ENCODE measurements at places on chromosomes 5 and 9. TPM values are rescaled to one million over a fixed set of nuclear protein-coding genes. Genes with fewer than 3 reads are reported as not detected.

GRCh38 chr5:56142614-56143372 is 90.3 kb downstream of the ANKRD55 start:
- no peak overlapping the region for H3K27ac ChIP-seq
- H3K4me1 ChIP-seq, result no peaks in the 10 kb centered on the region
- DNase-seq, result no peak
- no peaks in the 10 kb centered on the region for H3K36me3 ChIP-seq
- no peak overlapping the region for H3K4me3 ChIP-seq

DNA sequence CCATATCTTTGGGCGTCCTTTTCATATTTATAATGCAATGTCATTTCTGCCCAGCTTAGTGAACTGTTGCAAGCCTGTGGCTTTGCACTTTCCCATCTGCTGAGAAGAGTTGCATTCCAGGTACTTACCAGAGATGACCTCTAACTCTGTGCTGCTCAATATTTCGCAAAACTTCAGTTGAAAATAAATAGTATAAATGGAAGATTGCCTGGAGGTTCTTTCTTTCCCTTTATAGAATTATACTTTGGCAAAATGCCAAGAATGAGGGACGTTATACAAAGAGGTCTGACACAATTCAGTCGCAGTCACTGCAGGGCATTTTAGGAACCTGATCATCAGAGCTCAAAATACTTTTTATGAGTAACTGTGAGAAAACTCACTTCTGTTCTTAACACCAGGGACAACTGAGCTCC is 18.9 kb upstream of the VLDLR start:
- no peaks in the 10 kb centered on the region for H3K4me1 ChIP-seq
- no peak for DNase-seq
- no peaks in the 10 kb centered on the region for H3K36me3 ChIP-seq
- no peak overlapping the region for H3K27ac ChIP-seq
- no peak overlapping the region for H3K4me3 ChIP-seq

- peaks cover 5% of the 10 kb centered on the region for H3K27me3 ChIP-seq
- DNase-seq, result no peak
- no peaks in the 10 kb centered on the region for H3K36me3 ChIP-seq
- H3K4me1 ChIP-seq, result no peaks in the 10 kb centered on the region
These were observed 13.4 kb downstream of the MAST4 start for GRCh38 chr5:66609615-66610014.

DNA sequence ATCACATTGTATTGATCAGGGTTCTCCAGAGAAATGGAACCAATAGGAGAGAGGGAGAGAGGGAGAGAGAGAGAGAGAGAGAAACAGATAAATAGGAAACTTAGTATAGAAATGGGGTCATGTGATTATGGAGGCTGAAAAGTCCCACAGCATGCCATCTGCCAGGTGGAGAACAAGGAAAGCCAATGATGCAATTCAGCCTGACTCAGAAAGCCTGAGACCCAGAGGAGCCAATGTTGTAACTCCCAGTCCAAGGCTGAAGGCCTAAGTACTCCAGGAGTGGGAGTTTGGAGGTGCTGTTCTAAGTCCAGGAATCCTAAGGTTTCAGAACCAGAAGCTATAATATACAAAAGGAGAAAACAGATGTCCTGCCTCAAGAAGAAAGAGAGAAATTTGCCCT is 48.4 kb upstream of the ISOC1 start:
- DNase-seq, result no peak
- no peaks in the 10 kb centered on the region for H3K4me1 ChIP-seq

DNA sequence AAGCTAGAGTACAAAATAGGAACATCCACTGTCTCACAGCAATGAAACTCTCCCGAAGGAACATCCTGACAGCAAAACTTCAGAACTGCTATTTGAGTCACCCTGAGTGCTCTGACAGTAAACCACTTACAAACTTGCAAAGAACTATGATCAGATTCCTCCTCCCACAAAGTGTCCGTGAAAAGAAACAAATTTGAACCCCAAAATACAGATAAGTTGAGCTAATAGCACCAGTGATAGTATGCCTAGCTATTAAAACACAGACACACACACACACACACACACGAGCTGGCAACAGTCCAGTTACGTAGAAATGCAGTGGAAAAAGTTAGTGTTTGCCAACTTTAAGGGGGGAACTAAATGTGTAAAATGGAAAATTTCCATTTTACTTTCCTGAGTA is 3.1 kb upstream of the GLIS3 start:
- DNase-seq, result no peak
- no peaks in the 10 kb centered on the region for H3K4me1 ChIP-seq
- no peaks in the 10 kb centered on the region for H3K27me3 ChIP-seq
- H3K36me3 ChIP-seq, result no peaks in the 10 kb centered on the region

DNA sequence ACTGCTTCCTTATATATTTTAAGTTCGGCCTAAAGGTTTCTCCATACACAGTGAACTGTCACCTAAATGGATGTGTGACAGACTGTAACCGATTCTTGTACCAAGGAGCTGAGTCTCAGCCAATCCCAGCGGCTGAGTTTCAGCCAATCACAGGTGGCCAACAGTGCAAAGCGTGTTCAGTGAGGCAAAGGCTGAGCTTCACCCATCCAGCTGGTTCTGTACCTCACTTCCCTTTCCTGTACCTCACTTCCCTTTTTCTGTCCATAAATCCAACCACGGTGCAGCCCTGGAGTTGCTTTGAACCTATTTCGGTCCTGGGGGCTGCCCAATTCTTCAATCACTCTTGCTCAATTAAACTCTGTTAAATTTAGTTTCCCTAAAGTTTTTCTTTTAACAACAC is 15.7 kb upstream of the TBC1D9B start:
- DNase-seq, result no peak
- no peaks in the 10 kb centered on the region for H3K27me3 ChIP-seq
- H3K27ac ChIP-seq, result no peak overlapping the region
- H3K4me3 ChIP-seq, result no peak overlapping the region
- H3K4me1 ChIP-seq, result no peaks in the 10 kb centered on the region
- H3K36me3 ChIP-seq, result no peaks in the 10 kb centered on the region

DNA sequence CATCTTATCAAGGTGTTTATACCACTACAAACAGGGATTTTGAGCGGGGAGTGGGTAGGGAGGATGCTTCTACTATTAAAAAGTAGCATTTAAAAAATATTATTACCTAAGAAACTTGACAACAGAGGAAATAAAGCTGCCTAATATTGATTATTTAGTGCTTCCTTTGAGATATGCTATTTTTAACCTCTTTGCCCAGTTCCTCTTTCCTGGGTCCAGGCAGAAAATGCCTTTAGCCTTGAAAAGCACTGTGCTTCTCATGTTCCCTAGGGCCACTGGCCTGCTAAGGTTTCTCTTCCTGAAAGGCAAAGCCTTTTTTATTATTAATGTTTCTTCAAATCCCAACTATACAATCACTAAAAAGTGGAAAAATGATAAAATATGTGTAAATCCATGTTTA is 217.2 kb upstream of the HAPLN1 start:
- no peaks in the 10 kb centered on the region for H3K4me1 ChIP-seq
- no peak overlapping the region for H3K27ac ChIP-seq
- H3K4me3 ChIP-seq, result no peak overlapping the region
- H3K36me3 ChIP-seq, result no peaks in the 10 kb centered on the region
- DNase-seq, result no peak

PRUNE2 gene
- 0.18 TPM for total RNA-seq

DNA sequence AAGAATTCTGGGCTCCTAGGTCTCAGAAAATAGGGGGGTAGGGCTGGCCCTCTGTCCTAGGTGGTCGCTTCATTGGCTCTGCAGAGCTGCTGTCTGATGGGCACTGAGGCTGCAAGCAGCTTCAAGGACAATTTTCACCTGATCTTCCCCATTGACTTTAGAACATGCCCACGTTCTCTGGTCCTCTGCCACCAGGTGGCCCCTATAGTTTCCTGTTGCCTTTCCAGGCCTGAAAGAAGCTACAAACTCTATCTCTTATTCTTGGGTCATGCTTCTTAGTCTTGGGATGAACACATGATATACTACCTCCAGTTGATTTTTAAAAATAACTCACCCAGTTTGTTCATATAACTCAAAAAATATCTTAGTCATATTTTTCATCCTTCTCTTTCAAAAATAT is 26.3 kb downstream of the SPZ1 start:
- H3K4me1 ChIP-seq, result no peaks in the 10 kb centered on the region
- H3K27me3 ChIP-seq, result no peaks in the 10 kb centered on the region
- H3K27ac ChIP-seq, result no peak overlapping the region
- no peaks in the 10 kb centered on the region for H3K36me3 ChIP-seq

NIPAL4 gene
- total RNA-seq, result not detected

GRCh38 chr9:70954126-70954525 is 167.3 kb downstream of the TRPM3 start:
- H3K4me3 ChIP-seq, result no peak overlapping the region
- no peaks in the 10 kb centered on the region for H3K27me3 ChIP-seq
- no peak overlapping the region for H3K27ac ChIP-seq
- H3K4me1 ChIP-seq, result no peaks in the 10 kb centered on the region
- H3K36me3 ChIP-seq, result no peaks in the 10 kb centered on the region
- no peak for DNase-seq

OR5C1 gene
- total RNA-seq, result not detected

- H3K27me3 ChIP-seq, result no peaks in the 10 kb centered on the region
- no peaks in the 10 kb centered on the region for H3K4me1 ChIP-seq
- H3K27ac ChIP-seq, result no peak overlapping the region
- no peak overlapping the region for H3K4me3 ChIP-seq
- no peak for DNase-seq
These were observed 185.1 kb downstream of the RGS3 start for GRCh38 chr9:113648586-113648985.

GRCh38 chr5:87004101-87004500 is 263.6 kb upstream of the RASA1 start:
- H3K4me3 ChIP-seq, result no peak overlapping the region
- H3K27ac ChIP-seq, result no peak overlapping the region
- no peaks in the 10 kb centered on the region for H3K36me3 ChIP-seq
- no peak for DNase-seq
- no peaks in the 10 kb centered on the region for H3K27me3 ChIP-seq

GRCh38 chr5:179263391-179264052 is 81.7 kb downstream of the ADAMTS2 start:
- no peak for DNase-seq
- H3K27me3 ChIP-seq, result no peaks in the 10 kb centered on the region
- H3K27ac ChIP-seq, result no peak overlapping the region
- H3K4me3 ChIP-seq, result no peak overlapping the region
- H3K36me3 ChIP-seq, result no peaks in the 10 kb centered on the region

All from Panc1 (cell line).